ENCODE measurements at places on chromosomes 4 and X. TPM values are rescaled to one million over a fixed set of nuclear protein-coding genes. Genes with fewer than 3 reads are reported as not detected.

The STARD8 gene
- total RNA-seq = 0.54 TPM

DNA sequence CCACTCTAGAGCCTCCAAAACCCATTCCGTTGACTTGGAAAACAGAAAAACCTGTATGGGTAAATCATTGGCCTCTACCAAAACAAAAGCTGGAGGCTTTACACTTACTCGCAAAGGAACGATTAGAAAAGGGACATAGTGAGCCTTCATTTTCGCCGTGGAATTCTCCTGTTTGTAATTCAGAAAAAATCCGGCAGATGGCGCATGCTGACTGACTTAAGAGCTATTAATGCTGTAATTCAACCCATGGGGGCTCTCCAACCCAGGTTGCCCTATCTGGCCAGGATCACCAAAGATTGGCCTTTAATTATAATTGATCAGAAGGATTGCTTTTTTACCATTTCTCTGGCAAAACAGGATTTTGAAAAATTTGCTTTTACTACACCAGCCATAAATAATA lies 60.8 kb downstream of the ZNF732 start:
- DNase-seq = no peak

DNA sequence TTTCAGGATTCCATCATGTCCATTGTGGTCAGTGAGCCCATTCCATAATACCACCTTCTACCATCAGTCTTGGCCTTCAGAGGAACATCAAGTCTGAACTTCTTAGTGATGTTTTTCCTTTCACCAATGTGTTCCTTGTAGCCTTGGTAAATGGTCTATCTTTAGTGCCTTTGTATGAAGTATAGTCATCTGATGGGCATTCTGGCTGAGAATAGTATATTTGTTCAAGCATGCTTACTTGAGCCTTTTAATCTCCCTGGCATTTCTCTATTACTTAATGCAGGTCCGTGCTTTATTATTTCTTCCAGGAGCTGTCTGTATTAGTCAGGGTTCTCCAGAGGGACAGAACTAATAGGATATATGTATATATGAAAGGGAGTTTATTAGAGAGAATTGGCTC lies 99.7 kb downstream of the TLL1 start:
- no peak for DNase-seq

- DNase-seq = no peak
These were observed 59.4 kb upstream of the PITX2 start for GRCh38 chr4:110682311-110682710.

- no peak for DNase-seq
These were observed 37.4 kb upstream of the RXFP1 start for GRCh38 chr4:158484173-158484885.

- DNase-seq = no peak
These were observed 153.0 kb upstream of the PSAPL1 start for GRCh38 chr4:7587433-7588405.

DNA sequence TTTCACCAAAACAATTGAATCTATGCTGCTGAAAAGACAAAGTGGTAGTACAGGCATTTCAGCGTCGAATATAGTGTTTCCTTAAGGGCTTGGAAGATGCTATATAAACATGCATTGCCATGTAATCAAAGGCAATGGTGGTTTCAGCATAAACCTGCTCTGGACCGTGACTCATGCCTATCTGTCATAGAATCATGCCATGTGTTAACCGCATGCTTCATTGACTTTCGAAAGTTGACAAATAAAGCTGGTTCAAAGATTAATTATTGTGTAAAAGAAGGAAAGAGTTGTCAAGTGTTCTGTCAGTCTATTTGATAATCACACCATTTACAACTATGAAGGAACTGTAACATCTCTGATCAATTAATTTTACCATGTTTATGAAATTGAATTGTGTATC lies 83.2 kb downstream of the FUNDC1 start:
- no peak for DNase-seq

DNA sequence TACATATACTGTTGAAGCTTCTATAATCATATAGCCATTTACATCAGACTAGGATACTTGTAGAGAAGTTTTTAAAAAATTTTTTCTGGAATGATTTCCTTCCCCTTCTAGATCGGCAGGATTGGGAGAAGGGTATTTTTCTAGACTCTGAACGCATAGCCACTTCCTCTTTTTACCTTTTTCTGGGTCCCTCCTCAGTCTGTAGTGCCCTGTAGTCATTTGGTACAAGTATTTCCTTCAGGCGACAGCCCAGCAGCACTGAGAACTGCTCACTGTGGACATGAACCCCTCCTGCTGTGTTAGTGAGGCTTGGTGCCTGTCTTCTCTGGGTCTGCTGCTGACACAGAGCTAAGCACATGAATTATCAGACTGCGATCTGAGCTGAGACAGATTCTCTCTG lies 255.4 kb downstream of the ARHGAP10 start:
- no peak for DNase-seq

DNA sequence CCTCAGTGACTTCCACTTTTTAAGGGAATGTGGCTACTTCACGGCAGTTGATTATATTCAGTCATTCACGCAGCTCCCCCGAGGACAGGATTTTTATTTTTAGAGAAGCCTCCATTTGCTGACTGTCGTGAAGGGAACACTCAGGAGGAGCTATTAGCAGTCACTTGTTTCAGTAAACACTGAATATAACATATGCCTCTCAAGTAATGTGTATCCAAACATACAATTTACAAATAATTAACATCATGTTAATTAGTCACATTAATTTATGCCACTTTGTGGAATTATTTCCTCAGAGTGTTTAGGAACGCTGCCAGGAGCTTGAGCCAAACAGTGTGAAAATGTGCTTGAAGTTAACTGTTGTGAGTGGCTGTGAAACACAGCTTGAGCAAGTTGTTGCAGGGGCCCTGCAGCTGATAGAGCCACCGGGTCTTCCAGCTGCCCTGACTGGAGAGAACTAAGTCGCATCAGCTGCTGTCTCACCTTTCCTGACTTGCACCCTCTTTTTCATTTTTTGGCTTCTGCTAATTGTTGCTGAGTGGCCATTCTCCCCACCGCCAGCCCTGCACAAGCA lies 245.6 kb downstream of the LDB2 start:
- no peak for DNase-seq

DNA sequence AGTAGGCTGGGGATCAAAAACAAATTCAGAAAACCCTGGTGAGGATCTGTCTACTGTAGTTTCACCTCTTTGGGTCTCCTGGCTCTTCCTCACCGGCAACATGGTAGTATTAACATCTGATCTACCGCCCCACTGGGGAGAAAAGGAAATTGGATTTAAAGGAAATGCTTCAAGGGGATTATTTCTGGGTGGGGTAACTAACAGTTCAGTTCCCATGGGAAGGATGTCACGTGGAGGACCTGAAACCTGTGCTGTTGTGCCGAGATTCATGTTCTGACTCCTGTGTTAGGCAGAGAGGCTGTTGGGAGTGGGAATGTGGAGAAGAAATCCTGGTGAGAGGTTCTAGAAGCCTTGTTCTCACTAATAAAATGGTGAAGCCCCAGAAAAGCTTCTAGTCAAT lies 254.4 kb downstream of the BCOR start:
- no peak for DNase-seq

DNA sequence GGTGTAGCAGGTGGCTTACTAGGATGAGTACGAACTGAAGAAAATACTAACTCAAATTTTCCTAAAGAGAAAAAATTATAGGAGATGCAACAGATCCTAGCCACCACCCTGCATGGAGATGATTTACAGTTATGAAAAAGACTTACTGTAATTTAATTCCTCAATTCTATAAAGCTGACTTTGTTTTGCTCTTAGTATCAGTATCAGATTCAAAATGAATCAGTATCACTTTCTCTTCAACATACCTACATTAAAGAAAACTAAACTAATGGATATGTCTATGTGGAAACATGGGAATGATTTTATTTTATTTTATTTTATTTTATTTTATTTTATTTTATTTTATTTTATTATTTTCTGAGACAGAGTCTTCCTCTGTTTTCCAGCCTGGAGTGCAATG lies 525.8 kb downstream of the NLGN4X start:
- DNase-seq = no peak

- no peak for DNase-seq
These were observed 106.4 kb upstream of the RPS6KA3 start for GRCh38 chrX:20373063-20373462.

DNA sequence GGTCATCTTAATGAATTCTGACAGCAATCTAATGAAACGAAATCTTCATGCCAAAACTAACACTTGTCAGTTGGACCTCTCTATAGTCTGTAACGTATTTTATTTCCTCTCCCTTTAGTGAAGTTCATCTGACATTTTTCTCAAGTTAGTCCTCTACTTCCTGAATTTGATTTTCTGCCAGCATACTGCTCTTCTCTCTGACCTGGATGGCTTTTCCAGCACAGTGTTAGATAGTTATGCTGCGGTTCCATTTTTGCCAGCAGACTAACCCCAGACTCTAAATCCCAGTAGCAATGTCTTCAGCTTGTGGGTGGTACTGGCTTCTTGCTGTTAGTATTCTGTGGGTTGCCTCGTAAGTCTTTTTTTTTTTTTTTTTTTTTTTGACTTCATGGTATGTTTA lies 146.7 kb upstream of the VEGFC start:
- DNase-seq = no peak

The RPA4 gene
- total RNA-seq = 1.9 TPM

DNA sequence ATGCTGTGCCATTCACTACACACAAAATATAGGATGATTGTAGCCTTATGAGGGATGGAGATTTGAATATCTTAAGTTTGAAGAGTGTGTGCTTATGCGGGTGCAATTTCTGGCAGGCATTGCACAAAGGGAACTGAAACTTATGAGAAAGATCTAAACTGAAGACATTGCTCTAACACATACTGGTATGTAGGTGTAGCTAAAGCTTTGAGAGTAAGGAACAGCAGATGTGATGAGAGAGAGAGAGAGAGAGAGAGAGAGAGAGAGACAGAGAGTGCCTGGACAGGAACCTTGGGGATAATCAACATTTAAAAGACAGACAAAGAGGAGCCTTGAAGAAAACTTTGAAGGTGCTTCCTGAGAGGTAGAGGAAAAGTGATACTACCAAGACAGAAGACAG lies 379.7 kb downstream of the SPRY1 start:
- no peak for DNase-seq

The GPC3 gene
- 0.42 TPM for total RNA-seq

The AFM gene
- not detected for total RNA-seq

The NAT8L gene
- 0.24 TPM for total RNA-seq

DNA sequence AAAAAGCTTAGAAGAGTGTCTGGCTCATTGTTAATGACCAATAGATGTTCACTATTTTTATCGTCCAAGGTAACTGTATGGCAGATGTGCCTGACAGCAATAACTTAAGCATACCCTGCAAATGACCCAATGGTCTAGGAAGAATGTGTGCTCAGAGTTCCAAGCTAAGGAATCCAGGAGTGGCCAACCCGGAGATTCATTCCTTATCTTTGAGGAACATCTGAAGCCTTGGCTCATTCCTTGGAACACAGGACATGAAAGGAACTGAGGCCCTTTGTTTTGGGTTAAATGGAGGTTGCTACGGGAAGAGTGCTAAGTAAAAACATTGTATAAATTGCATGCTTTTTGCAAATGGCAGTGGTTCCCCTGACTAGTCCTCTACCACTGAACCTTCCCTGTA lies 38.9 kb upstream of the EFNB1 start:
- no peak for DNase-seq

The ASB5 gene
- total RNA-seq = not detected

The KIAA1210 gene
- not detected for total RNA-seq

The PIR gene
- not detected for total RNA-seq
